ENCODE measurements at places on chromosomes 3 and 15. TPM values are rescaled to one million over a fixed set of nuclear protein-coding genes. Genes with fewer than 3 reads are reported as not detected.

DNA sequence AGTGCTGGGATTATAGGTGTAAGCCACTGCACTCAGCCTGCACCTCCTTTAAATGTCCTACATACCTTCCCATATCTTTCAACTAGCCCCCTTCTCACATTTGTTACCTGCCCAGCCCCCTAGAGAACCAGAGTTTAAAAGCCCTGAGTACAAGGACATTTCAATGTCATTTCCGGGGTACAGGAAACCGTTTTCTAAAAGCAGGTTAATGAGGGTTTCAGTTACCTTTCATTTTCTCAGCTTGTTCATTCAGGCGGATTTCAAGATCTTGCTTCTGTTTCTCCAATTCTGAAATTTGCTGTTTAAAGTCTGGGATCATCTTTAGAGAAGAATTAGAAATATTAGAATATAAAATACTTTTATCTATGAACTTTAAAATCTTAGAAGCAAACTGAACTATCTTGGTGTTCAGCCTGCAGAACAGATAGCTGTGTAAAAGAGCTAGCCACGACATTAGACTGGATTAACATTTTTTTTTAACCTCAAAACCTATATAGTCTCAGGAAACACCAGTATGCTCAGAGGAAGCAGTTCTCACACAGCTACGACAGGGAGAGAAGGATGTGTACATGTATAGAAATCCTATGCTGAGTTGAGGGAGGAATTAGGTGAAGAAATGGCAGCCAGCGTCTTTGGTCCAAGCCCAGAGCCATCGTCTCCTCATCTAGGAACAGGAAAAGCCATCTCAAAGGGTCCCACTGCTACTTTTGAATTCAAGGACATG, 29.9 kb upstream of the GNB5 start:
- no peak for DNase-seq

- no peak for DNase-seq
These were observed 741.5 kb downstream of the EDEM1 start for GRCh38 chr3:5929027-5929426.

The ADCY5 gene
- total RNA-seq, result 4.0 TPM

The NANOGP8 gene
- total RNA-seq, result not detected

The ANKUB1 gene
- not detected for total RNA-seq

The BCL6 gene
- 106 TPM for total RNA-seq

DNA sequence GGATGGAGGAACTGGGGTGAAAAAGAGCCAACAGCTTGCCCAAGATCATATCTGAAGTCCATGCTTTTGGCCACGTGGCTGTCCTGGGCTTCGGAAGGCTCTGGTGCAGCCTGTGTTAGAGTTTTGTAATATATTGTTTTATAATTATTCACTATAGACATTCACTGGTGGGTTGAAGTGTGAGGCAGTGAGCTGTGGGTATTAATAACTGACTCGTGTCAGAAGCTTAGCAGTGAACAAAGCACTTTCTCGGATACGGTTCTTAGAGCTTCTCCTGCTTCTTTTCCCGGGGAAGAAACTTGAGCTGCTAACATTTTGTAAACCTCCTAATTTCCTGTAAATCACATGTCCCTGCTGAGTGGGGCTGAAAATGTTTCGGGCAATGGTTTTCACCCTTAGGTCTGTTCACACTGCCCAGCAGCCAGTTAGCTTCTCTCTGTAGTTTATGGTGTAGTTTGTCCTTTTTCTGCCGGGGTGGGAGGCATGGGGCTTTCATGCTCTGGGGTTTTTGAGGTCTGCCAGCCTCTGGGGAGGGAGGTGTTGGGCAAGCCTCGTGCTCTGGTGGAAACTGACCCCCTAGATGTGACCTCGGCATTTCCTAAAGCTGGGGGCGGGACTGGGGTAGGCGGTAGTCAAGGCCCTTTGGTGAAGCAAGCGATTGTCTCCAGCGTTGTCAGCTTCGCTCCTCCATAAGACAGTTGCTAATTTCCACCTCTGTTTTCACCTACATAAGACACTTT, 1.7 kb downstream of the MRAS start:
- peak; percentile 78 for DNase-seq

The TMCO5A gene
- not detected for total RNA-seq

- DNase-seq, result no peak
These were observed 114.0 kb upstream of the PLCL2 start for GRCh38 chr3:16770792-16771191.

- DNase-seq, result no peak
These were observed 557.0 kb upstream of the SGO1 start for GRCh38 chr3:20742903-20743552.

The GOLGA8N gene
- total RNA-seq, result 14.1 TPM

DNA sequence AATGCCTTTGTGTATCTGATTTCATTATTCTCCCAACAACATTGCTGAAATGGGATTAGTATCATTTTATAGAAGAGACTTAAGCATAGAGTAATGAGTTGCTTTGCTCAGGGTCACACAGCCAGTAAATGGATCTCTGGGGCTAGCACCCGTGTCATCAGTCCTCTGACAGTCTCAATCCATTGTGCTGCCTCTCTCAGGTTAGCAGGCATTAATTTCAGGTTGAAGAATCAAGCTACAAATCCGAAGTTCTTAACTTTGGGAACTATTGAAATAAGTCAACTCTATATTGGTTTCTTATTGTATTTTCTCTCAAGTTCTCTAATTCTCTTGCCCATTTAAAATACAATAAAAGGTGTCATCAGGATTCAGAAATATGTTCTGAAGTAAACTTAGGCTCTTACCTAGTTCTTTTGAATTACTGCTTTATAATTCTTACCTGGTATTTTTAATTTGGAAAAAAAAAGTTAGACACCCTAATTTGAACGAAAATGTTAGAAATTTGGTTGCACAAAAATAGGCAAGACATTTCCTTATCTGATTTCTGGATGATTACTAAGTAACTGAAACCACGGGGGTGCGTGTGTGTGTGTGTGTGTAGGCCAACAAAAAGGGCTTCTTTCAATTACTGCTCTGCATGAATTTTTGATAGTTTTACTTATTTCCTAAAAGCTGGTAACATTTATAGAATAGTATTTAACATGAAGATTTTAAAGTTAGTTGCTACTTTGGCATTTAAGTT, 189.8 kb downstream of the MBNL1 start:
- no peak for DNase-seq

GRCh38 chr3:156617145-156617544, 57.2 kb upstream of the TIPARP start:
- DNase-seq, result no peak

GRCh38 chr3:151093905-151094304, 8.4 kb downstream of the MED12L start:
- DNase-seq, result no peak

- no peak for DNase-seq
These were observed 103.0 kb downstream of the MYLK start for GRCh38 chr3:123781138-123781537.

GRCh38 chr3:147403511-147403910, 2.8 kb downstream of the ZIC4 start:
- no peak for DNase-seq

The MOBP gene
- not detected for total RNA-seq

GRCh38 chr3:168396861-168397260, 301.1 kb upstream of the GOLIM4 start:
- DNase-seq, result no peak

DNA sequence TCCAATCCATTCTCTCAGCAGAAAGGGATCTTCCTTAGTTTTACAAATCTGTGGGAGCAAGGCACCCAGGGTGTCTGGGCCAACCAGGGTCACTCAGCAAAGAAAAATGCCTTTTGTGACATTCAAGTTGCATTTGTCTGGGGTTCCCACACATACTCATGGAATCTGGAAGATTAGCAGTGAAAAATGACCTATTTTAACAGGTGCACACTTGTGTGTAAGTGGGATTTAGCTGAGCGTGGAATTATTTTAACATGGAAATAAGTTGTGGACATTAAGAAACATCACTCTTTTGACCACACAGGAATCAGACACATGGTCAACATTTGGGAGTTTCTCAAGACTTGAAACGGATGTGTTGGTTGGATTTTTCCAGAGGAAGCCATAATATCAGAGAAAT, 234.9 kb downstream of the OPA1 start:
- DNase-seq, result no peak

The FBXW12 gene
- total RNA-seq, result not detected

DNA sequence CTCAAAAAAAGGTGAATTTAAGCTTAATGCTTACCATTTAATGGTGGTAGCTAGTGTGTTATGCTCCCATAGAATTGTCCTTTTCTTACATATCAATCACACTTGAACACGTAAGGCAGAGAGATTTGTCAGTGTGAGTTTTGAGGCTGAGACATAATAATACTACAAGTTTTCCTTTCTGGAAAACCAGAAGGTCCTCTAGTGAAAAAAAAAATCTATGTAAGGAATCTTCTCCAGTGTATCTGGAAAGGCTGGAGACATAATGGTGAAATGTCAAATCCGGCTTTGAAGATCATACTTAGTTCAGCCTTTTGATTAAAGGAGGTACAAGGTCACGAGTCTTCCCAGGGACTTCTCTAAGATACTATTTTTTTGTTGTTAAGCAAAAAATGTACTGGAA, 3.4 kb downstream of the TSC22D2 start:
- no peak for DNase-seq

The PLS1 gene
- 26.0 TPM for total RNA-seq

DNA sequence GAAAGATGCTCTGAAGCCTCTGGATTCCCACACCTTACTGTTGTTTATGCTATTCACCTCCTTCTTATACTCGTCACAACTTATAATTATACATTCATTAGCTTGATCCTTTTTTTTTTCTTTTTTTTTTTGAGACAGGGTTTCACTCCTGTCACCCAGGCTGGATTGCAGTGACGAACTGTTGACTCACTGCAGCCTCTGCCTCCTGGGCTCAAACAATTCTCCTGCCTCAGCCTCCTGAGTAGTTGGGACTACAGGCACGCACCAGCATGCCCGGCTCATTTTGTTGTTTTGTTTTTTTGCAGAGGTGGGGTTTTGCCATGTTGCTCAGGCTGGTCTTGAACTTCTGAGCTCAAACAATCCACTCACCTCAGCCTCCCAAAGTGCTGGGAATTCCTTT, 143.6 kb downstream of the PLCL2 start:
- no peak for DNase-seq

GRCh38 chr3:117150628-117151027, 441.0 kb downstream of the TUSC7 start:
- DNase-seq, result no peak

DNA sequence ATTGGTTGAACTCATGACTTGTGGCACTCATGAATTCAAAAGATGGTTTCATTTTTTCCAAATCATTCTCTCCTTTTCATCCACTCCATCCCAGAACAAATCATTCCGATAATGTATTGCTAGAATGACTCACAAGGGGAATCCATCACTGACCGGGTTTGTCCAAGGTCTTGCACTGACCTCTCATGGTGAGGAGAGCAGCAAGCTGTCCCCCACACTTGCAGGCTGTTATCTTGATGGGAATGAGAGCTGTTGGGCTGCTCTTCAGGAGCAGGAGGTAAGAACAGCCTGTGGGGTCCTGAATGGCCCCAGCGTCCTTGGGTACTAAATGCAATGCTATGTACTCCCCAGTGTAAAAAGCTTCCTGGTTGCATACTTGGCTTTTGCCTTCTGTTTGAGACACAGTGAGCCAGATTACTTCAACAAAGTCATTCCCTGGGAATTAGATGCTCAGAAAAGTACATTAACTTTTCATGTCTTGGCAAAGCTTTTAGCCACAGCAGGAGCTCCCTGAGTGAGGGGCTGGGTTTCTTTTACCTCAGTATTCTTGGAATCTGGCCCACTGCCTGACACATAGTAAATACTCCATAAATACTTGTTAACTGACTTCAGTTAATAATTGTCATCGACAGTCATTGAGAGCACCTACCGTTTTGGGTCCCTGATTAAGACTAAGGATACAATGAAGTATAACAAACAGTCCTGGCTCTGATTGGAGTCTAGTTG, 24.1 kb downstream of the CCNL1 start:
- DNase-seq, result no peak

- no peak for DNase-seq
These were observed 643 bp downstream of the MYO5A start for GRCh38 chr15:52527911-52528563.

The CPNE9 gene
- 0.90 TPM for total RNA-seq

The HESX1 gene
- total RNA-seq, result 1.2 TPM

- DNase-seq, result no peak
These were observed 2.5 kb downstream of the MORC1 start for GRCh38 chr3:109115451-109115850.

The THSD4 gene
- total RNA-seq, result 25.6 TPM

DNA sequence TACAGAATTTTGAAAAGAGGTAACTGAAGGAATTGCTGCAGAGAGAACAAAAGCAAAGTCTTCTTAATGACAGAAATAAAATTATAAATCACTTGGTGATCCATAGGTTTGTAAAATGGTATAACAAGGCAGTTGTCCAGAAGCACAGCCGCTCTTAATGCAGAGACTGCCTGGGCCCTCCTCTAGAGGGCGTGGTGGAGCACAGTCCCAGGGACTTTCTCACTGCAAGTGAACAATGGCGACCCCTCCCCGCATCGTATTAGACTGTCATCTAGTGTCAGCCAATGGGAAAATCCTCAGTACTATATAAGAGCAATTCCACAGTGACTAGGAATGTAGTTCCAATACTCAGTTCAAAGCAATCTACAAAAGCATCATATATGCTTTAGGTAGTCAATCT, 26.4 kb upstream of the ZBED2 start:
- DNase-seq, result peak; percentile 18

DNA sequence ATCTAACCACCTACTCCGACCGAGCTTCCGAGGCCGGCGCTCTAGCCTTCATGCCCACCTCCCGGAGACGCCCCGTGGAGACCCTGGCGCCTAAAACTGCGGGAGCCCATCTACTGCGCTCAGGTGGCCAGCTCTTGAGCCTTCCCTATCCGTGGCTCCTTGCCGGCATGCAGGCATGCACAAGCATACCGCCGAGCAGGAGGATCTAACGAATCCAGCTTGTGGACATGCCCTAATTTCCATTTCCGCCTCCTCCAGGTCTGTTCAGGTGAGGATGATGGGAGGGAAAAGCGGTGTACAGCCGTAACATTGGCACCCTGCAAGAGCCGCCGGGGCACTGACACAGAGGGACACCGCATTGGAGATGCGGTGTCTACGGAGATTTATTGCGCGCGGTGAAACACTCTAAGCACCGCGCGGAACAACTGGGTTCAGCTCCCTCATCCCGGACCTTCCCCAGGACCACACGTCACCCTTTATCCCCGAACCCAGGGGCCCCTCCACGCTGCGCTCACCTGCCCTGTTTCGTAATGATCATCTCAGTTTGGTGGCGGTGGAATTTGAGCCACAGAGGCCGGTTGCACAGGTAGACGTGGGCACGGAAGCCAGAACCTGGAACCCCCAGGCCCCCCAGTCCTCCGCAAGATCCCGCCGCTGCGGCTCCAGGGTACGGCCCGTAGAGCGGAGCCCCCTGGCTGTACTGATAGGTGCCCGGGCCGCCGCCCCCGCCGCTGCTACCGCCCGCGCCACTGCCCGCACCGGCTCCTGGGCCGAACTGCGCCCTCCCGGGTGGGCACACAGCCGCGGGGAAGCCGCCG, 1.0 kb downstream of the EOMES start:
- DNase-seq, result no peak

DNA sequence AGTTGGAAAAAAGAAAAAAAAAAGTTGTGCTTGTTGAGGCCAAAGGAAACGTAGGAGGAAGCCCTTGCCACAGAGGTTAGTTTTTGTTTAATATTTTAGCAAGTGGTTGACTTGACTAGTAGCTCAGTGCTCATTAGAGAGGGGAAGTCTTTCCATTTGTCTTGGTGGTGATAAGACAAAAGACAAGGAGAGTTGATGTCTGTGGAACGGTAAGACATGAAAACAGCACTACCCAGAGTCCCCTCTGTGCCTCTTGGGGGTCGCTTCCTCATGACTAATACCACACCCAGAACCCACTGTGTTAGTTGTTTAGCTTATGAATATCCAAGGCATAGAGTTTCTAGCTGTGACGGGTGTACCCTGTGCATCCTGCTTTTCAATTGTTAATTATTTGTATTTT, 211.4 kb downstream of the ITPR1 start:
- no peak for DNase-seq

The CPLX3 gene
- total RNA-seq, result not detected
